ENCODE measurements at places on chromosomes 3 and 15.

GRCh38 chr15:69926006-69926405 is 171.7 kb downstream of the TLE3 start:
- no peak for DNase-seq

DNA sequence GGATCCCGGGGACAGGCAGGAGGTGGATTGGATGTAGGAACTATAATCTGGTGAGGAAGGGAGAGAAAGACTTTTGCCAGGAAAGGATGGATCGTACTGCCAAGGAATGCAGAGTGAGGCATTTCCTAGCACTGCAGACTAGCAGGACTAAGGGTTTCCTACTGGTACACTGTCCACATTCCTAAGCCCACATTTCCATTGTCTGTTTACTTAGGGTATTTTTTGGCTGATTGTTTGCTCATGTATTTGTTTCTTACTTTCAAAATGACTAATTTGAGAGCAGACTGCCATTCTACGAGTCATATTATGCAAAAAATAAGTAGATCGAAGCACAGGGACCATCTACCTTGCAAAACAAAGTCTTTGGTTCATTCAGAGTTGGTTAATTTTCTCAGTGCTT is 1029.5 kb upstream of the NR2F2 start:
- DNase-seq: no peak

DNA sequence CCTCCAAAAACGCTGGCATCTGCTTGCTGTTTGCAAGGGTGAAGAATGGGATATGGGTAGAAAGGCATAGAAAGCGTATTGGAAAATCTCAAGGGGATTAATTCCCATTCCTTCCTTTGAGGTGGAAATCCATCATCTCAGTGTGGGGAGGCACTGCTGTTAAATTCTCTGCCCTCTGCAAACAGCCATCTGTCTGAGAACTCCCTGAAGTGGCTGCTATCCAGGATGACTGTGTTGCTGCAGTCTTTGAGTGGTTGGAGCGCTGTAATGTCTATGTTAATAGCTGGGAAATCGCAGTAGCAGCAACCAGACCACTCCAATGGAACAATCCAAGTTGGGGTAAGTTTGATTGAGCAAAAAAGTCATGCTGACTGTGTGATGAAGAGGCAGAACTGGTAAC is 625.9 kb downstream of the NLGN1 start:
- DNase-seq: no peak

DNA sequence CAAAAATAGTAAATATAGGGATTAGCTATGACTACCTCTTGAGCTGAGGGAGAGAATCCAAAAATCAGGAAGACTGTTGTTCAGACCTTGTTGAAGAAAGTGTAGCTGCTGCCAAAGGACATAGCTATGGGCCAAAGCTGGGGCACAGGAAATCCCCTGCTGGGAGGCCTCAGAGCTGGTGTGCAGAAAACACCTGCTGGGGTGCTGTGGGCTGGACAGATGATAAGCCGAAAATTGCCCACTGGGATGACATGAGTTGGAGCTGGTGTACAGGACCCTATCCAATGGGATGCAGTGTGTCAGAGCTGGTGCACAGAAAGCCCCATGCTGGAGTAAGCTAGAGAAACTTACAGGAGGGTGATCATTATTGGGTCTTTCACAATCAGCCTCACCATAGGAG is 121.9 kb downstream of the NEO1 start:
- DNase-seq: no peak

DNA sequence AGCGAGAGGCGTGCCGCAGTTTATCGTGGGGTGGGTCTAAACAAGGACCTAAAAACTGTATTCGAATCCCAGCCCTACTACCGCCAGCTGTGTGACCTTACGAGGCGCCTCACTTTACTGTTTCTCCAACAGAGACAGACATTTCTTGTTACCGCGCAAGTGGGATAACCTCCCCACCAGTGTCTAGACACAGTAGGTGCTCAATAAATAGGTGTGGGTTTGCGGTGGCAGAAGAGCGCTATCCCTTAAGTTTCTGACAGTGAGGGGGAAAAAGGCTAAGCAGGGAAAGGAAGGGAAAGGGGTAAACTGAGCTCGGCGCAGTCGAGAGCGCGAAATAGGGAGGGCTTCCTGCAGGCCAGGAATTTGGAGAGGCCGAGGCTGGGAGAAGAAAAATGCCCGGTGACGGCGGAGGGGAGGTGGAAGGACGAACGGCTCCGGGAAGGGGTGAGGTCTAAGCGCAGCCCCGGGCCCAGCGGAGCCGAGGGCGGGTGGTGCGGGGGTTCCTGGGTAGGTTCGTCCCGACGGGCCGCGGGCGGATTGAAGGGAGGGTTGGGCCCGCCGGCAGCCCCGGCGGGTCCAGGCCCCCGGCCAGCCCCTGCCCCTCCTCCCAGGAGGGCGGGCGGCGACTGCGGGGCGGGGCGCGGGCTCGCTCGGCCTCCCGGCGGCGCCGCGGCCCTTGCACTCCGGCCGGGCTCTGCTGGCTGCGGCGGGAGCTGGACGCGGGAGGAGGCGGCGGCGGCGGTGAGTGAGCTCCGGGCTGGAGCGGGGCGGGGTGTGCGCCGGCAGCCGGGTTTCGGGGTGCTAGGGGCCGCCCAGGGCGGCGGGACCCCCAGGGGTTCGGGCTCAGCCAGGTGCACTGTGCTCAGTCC is at the start of gene CGNL1:
Gene CGNL1 (plus strand): TSS at position 679 of the 869 bp plus-strand sequence. CDS start 61,495 bp downstream, outside the sequence.
- DNase-seq: no peak

- no peak for DNase-seq
Observed at GRCh38 chr3:150422907-150423306, 14.8 kb downstream of the TSC22D2 start.

DNA sequence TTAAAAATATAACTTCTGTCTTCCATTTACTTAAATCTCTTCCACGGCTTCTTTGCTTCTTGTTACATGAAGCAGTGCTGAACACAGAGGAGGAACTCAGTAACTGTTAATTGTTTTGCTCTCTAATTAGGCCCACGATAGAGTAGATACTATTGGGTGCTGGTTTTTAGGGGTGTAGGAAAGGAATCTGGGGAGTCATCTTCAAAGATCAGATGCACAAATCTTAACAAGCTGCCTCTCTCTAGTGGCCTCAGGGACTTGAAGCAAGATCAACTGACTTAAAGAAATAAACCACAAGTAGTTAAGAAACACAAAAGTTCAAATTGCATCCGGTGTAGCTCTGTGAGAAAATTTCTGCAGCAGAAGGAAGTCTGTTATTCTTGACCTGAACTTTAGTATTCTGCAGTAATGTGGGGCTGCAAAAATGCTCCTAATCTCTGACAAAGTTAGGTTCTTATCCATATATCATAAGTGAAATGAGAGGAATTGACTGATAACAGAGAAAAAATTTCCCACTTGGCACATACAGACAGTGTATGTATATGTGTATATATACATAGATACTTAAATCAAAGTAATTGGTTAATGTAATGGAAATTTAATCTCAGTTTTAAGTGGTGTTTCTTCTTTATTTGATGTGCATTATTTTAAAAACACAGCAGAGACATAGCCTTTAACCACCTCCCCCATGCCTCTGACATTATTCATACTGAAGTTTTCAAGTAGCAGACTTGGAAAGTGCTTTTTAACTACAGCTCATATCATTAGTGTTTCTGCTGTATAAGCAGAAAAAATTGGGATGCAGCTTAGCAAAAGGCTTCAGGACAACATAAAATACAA is 51.8 kb downstream of the CHST2 start:
- no peak for DNase-seq

- DNase-seq: no peak
Observed at GRCh38 chr3:52350981-52351761, 35.1 kb downstream of the DNAH1 start.

GRCh38 chr3:136667081-136667480 is 85.1 kb downstream of the STAG1 start:
- no peak for DNase-seq

DNA sequence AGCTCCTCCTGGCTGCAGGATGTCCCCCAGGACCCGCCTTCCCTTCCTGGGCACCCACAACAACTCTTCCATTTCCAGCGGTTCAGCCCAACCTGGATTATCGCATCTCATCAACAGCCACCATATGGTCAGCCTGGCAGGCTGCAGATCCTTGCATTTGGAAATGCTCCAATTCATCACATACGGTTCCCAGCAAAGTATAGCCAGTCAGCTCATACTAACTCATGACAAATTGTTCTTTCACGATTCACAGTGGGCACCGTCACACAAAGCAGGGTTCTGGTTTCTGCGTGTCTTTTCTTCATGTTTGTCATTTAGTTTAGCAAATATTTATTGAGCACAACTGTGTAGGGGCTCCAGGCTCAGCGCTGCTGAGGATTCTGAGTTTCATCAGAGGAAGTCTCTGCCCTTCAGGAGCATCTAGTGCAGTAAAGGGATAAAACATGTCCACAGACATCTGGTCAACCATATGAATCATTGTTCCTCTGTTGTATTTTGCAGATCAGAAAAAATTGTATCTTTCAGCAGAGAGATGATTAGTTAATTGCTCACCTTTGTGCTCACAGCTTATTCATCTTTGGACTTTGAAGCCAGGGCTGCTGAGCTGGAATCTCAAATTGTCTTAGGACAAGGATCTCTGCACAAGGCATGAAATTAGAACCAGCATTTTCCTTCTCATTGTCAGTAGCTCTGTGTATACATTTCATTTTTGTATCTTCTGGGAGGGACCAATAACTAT is 125.1 kb downstream of the GABRG3 start:
- DNase-seq: no peak

All from cortex of kidney (tissue), 1 donor.